D721Med (cell line): ENCODE measurements at places on chromosomes 11 and 22.

- DNase-seq: no peak
Measured at GRCh38 chr11:11379661-11380060, 26.6 kb upstream of the CSNK2A3 start.

- DNase-seq: no peak
Measured at GRCh38 chr11:48064306-48064705, 83.9 kb downstream of the PTPRJ start.

GRCh38 chr11:36657610-36658267 lies 59.7 kb upstream of the RAG2 start:
- no peak for DNase-seq

DNA sequence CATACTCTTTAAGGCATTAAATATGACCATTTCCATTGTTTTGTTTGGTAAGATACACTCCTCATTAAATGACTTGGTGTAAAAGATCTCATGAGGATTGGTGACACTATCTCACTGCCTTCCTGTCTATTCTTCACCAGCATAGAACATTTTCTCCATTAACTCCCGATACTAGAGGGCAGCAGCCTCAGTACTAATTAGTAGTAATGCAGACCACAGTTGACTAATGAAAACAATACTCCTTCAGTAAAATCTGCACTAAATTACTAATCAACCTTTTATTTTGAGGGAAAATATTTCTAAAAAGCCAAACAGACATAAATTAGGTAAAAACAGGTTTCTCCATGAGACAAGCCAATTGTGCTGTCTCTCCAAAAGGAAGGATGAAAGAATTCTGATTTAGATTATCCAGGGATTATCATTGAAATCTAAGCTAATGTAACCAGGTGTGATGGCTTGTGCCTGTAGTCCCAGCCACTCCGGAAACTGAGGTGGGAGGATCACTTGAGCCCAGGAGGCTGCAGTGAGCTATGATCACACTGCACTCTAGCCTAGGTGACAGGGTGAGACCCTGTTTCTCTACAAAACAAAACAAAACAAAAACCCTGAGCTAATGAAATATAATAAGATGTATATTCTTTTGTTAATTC lies 9.4 kb downstream of the PGM2L1 start:
- DNase-seq: no peak

- no peak for DNase-seq
Measured at GRCh38 chr11:73498343-73498742, 99.6 kb downstream of the FAM168A start.
